ENCODE measurements at places on chromosomes 2 and 18. TPM values are rescaled to one million over a fixed set of nuclear protein-coding genes. Genes with fewer than 3 reads are reported as not detected.

DNA sequence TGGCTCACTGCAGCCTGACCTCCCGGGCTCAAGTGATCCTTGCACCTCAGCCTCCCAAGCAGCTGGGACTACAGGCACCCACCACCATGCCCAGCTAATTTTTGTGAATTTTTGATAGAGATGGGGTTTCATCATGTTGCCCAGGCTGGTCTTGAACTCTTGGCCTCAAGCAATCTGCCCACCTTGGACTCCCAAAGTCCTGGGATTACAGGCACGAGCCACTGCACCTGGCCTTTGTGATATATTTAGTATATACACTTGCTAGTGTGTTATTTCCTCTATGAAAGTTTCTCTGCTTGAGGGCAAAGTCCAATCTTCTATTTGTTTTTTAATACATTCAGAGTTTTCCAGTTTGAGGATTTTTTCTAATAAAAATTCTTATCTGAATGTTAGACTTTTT is 119.3 kb downstream of the GALNT3 start:
- DNase-seq = no peak

- DNase-seq = no peak
Observed at GRCh38 chr18:59202258-59202820, 17.6 kb upstream of the GRP start.

- peak; percentile 55 for DNase-seq
Observed at GRCh38 chr18:9673296-9674251, 34.5 kb upstream of the RAB31 start.

TGFA gene
- 0.93 TPM for total RNA-seq

RDH14 gene
- total RNA-seq = 19.4 TPM

DNA sequence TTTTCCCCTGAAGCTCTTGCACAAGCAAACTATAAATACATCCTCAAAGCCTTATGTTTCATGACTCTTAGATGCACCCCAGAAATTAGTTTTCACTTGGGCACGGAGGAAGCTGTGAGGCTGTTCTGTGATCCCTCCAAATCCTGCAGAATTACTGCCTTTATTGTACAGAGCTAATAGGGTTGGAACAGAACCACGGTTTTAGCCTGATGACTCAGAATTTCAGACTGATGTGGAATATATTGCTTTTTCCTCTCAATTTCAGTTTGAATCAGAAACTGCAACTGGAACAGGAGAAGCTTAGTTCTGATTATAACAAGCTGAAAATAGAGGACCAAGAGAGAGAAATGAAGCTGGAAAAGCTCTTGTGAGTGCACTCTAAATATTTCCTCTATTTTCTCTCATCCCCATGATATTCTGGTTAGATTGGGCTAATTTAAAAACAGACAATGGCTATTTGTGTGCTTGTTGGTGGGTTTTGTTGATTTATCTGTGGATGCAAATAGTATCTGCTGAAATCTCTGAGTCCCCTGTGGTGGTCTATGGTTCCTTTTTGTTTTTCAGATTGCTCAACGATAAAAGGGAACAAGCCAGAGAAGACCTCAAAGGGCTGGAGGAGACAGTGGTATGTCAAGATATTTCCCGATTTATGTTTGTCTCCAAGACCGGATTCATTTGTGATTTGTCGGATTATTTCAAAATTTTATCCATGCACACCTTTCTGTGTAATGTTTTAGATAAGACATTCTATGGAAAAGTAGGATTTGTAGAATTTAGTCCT is 38.2 kb upstream of the LYPD6B start:
- no peak for DNase-seq

DNA sequence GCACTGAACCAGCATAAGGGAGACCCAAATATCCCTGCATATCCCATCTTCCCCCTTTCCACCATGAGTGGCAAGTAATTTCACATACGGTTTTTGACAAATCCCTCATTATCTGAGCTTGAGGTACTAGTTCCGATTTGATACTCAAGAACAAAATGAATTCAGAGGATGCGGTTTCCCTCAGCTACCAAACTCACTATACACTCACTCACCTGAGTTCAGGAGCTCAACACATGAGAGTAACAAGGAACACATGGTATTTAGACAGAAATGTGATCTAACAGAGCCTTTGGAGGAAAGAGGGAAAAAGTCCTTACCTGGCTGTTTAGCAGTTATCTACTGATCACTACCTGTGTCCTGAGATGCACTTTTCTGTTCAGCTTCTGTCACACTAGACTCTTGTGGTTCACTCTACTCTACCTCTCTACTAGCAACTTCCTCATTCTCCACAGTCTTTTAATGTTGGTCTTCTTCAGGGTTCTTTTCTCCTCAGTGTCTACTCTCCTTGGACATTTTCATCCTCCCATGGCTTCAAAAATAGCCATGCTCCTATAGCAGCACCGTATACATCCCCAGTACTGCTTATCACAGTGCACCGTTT is 25.1 kb downstream of the ASXL2 start:
- DNase-seq = no peak

REG3G gene
- not detected for total RNA-seq

DNA sequence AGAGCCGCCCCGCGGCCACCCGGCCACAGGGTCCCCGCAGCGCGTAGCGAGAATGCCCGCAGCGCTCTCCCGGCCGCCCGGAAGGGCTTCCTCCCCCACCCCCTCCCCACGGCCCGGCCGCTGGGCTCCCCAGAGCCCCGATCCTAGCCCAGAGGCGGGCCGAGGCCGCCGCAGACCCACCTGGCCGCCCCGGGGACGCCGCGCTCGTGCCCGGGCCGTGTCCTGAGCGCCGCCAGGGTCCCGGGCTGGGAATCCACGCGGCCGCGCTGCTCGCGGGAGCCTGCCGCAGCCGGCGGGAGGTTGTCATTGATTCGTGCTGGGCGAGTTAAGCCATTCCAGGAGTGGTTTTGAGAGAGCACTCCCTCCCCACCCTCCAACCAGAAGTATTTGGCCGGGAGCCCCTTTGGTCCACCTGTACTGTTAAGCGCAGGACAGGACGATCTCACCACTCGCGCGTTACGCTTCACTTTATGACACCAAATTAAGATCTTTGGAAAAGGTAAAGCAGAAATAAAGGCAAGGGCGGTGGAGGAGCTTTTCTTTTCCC is 206.4 kb upstream of the SMAD2 start:
- no peak for DNase-seq

TOGARAM2 gene
- not detected for total RNA-seq

- no peak for DNase-seq
Observed at GRCh38 chr2:172972005-172972619, 103.5 kb upstream of the MAP3K20 start.

- no peak for DNase-seq
Observed at GRCh38 chr2:220445429-220446105, 818.1 kb downstream of the SLC4A3 start.

DNA sequence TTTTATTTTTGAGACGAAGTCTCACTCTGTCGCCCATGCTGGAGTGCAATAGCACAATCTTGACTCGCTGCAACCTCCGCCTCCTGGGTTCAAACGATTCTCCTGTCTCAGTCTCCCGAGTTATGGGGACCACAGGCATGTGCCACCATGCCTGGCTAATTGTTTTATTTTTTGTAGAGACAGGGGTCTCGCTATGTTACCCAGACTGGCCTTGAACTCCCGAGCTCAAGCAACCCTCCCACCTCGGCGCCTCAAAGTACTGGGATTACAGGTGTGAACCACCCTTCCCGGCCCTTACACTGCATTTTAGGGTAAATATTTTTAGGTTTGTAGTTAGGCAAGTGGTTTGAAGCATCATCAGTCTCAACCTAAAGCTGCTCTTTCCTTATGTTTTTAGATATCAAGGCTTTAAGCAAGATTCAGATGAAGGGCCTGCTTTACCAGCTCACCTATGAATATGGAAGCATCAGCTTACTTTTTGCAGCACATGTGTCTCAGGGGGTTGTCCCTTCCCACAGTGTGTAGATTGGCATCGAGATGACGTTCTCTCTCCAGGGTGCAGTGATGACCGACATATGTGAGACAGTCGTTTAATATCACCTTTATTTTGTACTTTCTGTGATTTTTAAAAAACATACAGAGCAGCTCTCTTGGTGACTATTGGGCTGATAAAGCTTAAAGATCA is 47.2 kb downstream of the ATIC start:
- DNase-seq = no peak

- DNase-seq = no peak
Observed at GRCh38 chr2:105919826-105920225, 175.1 kb downstream of the NCK2 start.

ZNF521 gene
- total RNA-seq = 118 TPM
